D721Med (cell line): ENCODE measurements at places on chromosomes 3 and 15.

- DNase-seq, result no peak
These were observed 377.3 kb upstream of the MCTP2 start for GRCh38 chr15:93854088-93854487.

DNA sequence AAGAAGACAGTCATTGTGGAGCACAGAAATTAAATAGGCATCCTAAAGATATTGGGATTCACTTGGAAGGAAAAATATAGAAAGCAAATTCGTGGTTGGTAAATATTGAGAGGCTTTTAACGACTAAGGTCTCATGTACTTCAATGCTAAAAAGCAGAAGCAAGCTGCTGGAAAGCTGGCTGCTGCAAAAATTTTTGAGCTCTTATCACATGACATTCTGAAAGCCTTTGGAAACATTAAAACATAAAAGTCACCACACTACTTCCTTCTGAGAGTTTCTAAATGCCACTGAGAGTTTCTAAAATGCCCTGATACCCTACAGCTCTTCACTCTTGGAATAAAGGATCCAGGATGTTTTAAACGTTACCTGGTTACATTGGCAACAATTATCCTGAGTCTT is 39.0 kb upstream of the CBLB start:
- no peak for DNase-seq

- DNase-seq, result no peak
These were observed 667.1 kb upstream of the ADAMTS9 start for GRCh38 chr3:65354880-65355279.

GRCh38 chr3:69712269-69712668 is 27.0 kb upstream of the MITF start:
- no peak for DNase-seq

GRCh38 chr15:49978121-49978520 is 140.9 kb downstream of the ATP8B4 start:
- DNase-seq, result no peak

- no peak for DNase-seq
These were observed 772.7 kb downstream of the PDCD6IP start for GRCh38 chr3:34570916-34571705.
